Urinary bladder (tissue), 4 donors: ENCODE measurements at places on chromosomes 6 and 20. TPM values are rescaled to one million over a fixed set of nuclear protein-coding genes. Genes with fewer than 3 reads are reported as not detected.
A peak's percentile ranks its signal among the peaks of the same experiment; 100 is the strongest.

The CTCFL gene
- not detected for total RNA-seq

DNA sequence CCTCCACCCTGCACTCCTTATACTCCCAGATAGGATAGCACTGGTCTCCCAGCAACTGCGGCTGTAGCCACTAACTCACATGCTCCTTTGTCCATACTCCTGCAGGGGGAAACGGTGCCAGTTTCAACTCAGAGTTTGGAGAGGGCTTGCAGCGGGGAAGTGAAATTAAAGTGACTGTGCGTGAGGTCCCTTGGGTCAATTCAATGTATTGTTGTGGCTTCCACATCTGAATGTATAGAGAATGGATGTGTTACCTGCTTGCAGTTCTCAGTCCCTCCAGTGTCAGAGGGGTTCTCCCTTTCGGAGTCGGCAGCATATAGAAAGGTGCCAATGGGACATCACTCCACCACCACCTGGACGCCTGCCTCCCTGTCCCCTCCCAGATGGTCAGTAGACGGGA lies 93.6 kb upstream of the CNKSR3 start:
- DNase-seq: no peak

- no peak for DNase-seq
Measured at GRCh38 chr6:87982134-87982533, 65.5 kb upstream of the SPACA1 start.

DNA sequence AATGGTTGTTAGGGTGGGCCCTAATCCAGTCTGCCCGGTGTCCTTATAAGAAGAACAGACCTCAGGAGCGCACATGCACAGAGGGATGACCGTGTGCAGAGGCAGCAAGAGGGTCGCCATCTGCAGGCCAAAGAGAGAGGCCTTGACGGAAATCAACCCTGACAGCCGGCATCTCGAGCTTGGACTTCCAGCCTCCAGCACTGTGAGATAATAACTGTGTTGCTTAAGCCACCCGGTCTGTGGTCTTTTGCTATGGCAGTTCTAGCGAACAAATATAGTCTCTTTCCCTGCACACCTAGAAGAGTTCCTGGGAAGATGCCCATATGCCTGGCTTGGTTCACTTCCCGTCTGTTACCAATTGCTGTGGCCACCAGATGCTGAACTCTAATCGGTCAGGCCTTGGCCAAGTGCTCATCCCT lies 35.3 kb upstream of the PTGIS start:
- no peak for DNase-seq

GRCh38 chr20:48267860-48268633 lies 482.8 kb upstream of the SULF2 start:
- DNase-seq: no peak

GRCh38 chr6:73801652-73802268 lies 105.8 kb downstream of the CD109 start:
- no peak for DNase-seq

DNA sequence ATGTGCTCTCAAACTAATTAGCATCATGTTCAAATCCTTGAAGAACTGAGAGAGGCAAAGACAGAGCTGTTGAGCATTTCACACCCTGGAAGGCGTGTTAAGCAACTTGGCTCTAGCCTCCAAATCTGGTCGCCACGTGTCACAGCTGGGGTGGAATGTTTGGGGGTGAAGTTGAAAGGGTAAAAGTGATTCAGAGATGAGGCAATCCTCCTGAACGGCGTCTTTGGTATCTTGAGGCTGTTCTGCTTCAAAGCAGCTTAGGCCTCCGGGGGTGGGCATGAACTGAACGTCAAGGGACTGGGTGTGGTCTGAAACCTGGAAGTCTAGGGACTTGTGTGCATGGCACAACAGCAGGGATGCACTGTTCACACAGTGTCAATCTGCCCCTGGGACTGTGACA lies 62.3 kb downstream of the TRAM2 start:
- no peak for DNase-seq

The TTLL9 gene
- total RNA-seq: 0.26 TPM

GRCh38 chr20:58571356-58571692 lies 56.1 kb upstream of the APCDD1L start:
- DNase-seq: no peak

DNA sequence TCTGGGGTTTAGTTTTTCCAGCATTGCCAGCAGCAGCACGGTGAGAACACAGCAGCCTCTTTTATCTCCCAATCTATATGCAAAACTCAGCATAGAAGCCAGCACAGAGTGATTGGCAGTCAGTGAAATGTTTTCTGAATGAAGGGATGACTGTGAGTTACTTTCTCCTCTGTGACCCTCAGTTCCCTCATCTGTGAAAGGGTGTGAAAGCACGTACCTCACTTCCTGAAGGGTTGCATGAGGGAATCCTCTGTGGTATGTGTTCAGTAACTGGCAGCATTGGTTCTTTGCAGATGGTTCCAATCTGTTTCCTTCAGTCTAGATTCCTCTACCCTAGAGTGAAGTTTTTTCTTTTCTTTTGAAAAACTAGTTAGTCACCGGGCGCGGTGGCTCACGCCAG lies 40.0 kb downstream of the EFCAB8 start:
- no peak for DNase-seq

DNA sequence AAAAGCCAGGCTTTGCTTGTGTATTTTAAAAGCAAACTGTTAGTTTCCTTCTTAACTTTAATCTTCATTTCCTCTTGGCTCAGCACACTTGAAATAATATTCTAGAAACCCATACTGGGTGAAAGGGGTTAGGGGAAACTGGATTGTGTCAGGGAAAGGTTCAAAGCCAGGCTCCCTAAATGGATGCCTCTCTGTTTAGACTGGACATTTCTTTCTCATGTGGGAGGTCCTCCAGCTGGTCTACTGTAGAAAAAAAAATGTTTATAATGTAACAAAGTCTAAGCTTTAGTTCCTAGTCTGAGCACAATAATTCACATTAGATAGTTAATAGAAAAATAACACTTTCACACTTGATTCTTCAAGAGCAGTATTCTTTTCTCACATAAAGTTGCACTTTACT lies 89.0 kb upstream of the AKIRIN2 start:
- no peak for DNase-seq

GRCh38 chr6:155829646-155830045 lies 374.0 kb upstream of the NOX3 start:
- DNase-seq: no peak

GRCh38 chr20:50646483-50646996 lies 44.8 kb downstream of the RIPOR3 start:
- DNase-seq: no peak

The TREML2 gene
- 0.11 TPM for total RNA-seq

The RAD21L1 gene
- not detected for total RNA-seq

DNA sequence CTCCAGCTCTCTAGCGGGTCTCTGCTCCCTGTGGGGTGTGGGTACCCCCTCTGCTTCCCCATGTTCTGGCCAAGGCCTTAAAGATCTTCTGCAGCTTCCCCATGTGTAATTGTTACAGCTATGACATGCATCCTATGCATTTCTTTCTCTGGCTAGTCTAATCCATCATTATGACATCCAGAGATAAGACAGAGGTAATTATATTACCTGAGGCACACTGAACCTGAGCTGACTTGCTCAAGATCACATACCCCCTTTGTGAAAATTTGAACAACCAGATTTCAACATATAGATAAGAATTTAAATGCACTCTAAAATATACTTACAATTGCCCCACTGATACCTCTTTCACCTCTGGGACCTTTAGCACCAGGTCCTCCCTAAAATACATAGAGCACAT lies 102.4 kb downstream of the COL12A1 start:
- DNase-seq: no peak

DNA sequence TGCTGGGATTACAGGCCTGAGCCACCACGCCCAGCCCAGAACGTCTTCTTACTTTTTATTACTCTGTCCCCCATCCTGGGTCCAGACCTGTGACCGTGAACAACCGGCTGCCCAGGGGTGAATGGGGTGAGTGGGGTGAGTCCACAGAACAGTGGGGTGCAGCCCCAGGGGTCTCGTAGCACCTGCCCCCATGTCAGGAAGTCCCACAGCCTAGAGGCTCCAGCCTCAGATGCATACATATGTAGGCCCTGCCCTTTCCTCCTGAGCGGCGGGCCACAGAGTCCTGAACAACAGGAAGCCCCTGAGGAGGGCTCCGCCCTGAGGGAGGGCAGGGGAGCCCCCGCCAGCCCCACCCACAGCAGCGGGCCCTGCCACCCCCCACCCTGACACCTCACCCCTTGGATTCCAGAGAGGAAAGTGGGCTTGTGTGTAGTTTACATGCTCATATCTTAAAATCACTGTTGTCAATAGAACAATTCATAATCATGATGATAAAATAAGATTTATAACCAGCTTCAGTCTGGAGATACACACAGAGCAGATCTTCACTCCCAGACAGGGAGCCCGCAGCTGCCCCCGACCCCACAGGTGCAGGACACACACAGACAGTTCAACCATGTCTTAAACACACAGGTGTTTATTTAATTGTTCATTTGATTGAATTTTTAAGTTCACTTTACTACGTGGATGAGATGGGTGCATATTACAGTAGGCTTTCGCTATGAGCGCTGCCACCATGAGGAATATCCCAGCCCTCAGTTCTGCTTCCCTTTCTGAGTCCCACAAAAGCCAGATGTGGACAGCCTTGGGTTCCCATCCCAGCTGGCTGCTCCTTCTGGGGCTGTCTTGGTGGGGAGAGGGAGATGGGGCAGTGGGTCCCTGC lies 12.4 kb upstream of the GMEB2 start:
- DNase-seq: no peak

GRCh38 chr6:16649241-16649640 lies 112.0 kb downstream of the ATXN1 start:
- DNase-seq: no peak

- no peak for DNase-seq
Measured at GRCh38 chr6:158703837-158704822, 54.3 kb downstream of the SYTL3 start.

DNA sequence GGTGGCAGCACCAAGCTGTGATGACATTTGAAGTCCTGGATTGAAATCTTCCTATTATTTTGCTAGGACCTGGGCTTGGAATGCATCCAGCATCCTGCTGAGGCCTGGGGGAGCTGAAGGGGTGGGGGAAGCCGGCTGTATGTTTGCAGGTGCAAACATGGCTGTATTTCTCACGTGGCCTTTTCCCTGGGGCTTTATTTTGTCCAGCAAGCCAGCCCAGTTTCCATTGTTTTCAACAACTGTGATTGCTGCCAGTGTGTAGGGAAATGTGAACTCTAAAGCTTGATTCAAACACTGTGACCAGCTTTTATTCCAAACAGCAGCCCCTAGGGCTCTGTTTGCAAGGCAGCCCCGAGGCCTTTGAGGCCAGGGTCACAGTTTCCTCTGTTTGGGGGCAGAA lies 683.0 kb downstream of the DHX35 start:
- no peak for DNase-seq

The SIRPD gene
- total RNA-seq: not detected

- no peak for DNase-seq
Measured at GRCh38 chr6:154485815-154486214, 24.7 kb downstream of the CNKSR3 start.

DNA sequence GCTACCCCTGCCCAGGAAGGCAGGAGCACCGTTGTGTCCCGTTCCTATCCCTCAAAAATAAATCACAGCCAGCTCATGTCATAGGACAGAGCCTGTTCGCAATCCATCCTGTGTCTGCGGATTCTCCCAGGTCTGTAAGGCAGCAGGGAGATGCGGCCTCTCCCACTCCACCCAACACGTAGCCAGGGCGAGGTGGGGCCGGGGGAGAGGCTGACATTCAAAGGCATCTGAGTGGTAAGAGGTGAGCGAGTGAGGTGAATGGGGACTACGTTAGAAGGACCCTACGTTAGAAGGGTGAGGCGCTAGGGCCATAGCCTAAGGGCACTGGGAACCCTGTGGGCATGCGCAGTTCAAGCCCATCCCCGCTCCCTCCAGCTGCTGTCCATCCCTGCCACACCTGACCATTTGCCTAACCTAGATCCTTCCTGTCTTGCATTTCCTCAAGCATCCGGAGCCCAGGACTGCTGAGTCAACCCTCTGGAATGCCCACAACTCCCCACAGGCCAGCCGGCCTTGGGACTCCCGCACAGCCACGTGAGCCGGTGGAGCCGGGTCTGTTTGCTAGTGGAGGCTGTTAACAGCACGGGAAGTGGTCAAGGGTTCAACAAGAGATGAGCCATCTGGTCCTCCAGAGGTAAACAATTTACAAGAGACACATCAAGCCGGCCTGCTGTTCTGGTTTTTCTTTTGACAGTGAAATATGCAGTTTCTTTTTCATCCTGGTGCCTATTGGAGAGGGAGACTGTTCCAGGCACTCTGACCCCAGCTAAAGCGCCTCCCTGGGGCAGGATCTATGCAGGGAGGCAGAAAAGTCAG lies 45.9 kb downstream of the RIPOR3 start:
- DNase-seq: peak; percentile 86

The FRS3 gene
- total RNA-seq: 1.9 TPM

- DNase-seq: no peak
Measured at GRCh38 chr6:155147958-155148663, 115.7 kb upstream of the CLDN20 start.

DNA sequence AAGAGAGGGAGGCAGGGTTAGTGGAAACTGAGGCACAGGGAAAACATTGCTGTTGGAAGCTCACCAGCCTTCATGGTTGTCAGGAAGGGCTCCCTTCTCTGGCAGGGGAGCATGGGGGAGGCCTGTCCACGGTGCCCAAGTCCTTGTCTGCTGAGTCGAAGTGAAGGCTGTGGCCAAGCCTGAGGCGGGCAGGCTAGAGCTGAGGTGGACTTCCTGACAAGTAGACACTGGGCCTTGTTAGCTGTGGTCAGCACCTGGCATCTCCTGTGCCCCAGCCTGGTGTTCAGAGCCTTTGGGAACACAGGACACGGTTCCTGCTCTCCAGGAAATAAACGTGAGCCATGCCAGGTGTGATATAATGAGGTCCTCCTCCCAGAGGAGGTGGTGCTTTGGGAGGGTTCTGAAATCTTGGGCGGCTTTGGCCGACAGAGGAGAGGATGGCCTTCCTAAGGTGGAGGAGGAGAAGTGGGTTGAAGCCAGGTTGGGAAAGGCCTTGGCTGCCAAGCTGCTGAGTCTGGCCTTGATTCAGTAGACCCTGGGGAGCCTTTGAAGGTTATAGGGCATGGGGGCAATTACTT lies 138.4 kb upstream of the RNF24 start:
- DNase-seq: no peak

The HDGFL1 gene
- total RNA-seq: not detected

DNA sequence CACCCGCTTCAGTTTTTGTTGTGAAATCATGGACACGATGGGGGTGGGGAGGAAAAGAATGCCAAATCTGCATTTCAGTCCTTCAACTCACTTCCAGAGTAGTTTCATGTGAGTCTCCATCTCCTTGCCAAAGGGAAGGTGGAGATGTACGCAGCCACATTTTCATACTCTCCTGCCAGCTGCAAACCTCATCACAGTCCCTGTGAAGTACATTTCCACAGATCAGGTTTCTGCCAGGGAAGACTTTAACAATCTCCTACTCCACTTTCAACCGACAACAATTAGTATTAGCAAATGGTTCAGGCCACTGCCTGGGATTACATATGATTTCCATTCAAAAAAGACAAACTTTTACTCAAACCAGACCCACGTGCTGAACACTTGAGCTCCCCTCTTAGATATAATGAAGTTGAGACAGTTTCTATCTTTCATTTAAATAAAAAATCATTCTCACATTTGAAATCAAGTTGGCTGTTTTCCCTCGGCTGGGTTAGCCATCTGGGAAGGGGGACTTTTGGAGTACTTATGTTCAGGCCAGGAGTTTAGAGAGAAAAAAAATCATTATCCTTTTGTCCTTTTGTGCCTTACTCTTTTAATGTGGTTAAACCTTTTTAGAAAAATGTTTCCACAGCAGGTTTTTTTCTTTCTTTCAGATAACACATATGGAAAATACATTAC lies 51.0 kb upstream of the CEP162 start:
- DNase-seq: no peak
